Activated B cell treated with CpG ODN at 0.5 μM for 24 hours (primary cell): ENCODE measurements at places on chromosomes 7 and 10. TPM values are rescaled to one million over a fixed set of nuclear protein-coding genes. Genes with fewer than 3 reads are reported as not detected.

EFCAB10 gene
- not detected in 2 replicates for total RNA-seq

CALCR gene
- total RNA-seq, result not detected in 2 replicates

TBRG4 gene
- total RNA-seq, result 109 and 128 TPM in 2 replicates

ASB13 gene
- 3.3 and 3.5 TPM in 2 replicates for total RNA-seq

PRPS1L1 gene
- total RNA-seq, result not detected in 2 replicates

SEMA4G gene
- 0.60 and 0.78 TPM in 2 replicates for total RNA-seq

NODAL gene
- not detected in 2 replicates for total RNA-seq

AKR1C4 gene
- not detected in 2 replicates for total RNA-seq

- no peak overlapping the region for H3K27ac ChIP-seq
- H3K27me3 ChIP-seq, result peaks cover 3% of the 10 kb centered on the region
- no peak for DNase-seq
- H3K4me3 ChIP-seq, result no peak overlapping the region
- no peaks in the 10 kb centered on the region for H3K36me3 ChIP-seq
Observed at GRCh38 chr10:129394518-129395328, 72.3 kb upstream of the MGMT start.

GRCh38 chr7:137025469-137026175 lies 157.2 kb downstream of the CHRM2 start:
- H3K4me3 ChIP-seq, result no peak overlapping the region
- no peaks in the 10 kb centered on the region for H3K27me3 ChIP-seq
- no peaks in the 10 kb centered on the region for H3K36me3 ChIP-seq
- DNase-seq, result no peak
- H3K27ac ChIP-seq, result no peak overlapping the region

GRCh38 chr10:106819490-106819889 lies 345.0 kb downstream of the SORCS1 start:
- H3K36me3 ChIP-seq, result no peaks in the 10 kb centered on the region
- no peaks in the 10 kb centered on the region for H3K27me3 ChIP-seq
- H3K27ac ChIP-seq, result no peak overlapping the region
- no peak overlapping the region for H3K4me3 ChIP-seq

DNA sequence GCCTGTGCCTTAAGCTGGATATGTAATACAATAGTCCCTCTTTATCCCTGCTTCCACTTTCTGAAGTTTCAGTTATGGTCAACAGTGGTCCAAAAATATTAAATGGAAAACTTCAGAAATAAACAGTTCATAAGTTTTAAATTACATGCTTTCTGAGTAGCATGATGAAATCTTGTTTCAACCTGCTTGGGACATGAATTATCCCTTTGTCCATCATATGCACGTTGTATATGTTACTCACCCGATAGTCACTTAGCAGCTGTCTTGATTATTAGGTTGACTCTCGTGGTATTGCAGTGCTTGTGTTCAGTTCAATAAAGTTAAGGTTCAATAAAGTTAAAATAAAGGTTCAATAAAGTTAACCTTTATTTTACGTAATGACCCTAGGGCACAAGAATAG lies 25.5 kb downstream of the C1GALT1 start:
- no peak overlapping the region for H3K27ac ChIP-seq
- no peak overlapping the region for H3K4me3 ChIP-seq
- H3K4me1 ChIP-seq, result peaks cover 81% of the 10 kb centered on the region
- no peaks in the 10 kb centered on the region for H3K27me3 ChIP-seq

GRCh38 chr7:30694774-30695721 lies 12.8 kb upstream of the CRHR2 start:
- H3K27ac ChIP-seq, result no peak overlapping the region
- no peaks in the 10 kb centered on the region for H3K36me3 ChIP-seq
- no peak for DNase-seq
- peaks cover 7% of the 10 kb centered on the region for H3K27me3 ChIP-seq

DNA sequence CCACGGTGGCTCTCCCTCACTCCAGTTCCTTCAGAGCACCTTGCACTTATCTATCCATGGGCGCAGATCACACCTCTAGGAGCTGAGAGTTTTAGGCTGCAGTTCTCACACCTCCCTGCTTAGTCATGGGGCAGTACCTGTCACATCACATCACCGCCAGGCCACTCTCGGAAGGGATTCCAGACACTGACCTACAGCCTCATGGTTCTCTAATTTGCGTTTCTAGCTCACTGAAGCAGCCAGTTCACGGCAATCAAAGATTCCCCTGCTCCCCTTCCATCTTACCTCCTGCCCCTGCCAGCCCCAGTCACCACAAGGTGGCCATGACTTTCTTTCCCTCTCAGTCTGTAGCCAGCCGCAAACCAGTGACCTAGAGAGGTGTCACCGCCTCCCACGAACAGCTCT lies 34.2 kb downstream of the ADRB1 start:
- no peak overlapping the region for H3K4me3 ChIP-seq
- no peak for DNase-seq
- no peak overlapping the region for H3K27ac ChIP-seq
- H3K4me1 ChIP-seq, result peaks cover 14% of the 10 kb centered on the region

DNA sequence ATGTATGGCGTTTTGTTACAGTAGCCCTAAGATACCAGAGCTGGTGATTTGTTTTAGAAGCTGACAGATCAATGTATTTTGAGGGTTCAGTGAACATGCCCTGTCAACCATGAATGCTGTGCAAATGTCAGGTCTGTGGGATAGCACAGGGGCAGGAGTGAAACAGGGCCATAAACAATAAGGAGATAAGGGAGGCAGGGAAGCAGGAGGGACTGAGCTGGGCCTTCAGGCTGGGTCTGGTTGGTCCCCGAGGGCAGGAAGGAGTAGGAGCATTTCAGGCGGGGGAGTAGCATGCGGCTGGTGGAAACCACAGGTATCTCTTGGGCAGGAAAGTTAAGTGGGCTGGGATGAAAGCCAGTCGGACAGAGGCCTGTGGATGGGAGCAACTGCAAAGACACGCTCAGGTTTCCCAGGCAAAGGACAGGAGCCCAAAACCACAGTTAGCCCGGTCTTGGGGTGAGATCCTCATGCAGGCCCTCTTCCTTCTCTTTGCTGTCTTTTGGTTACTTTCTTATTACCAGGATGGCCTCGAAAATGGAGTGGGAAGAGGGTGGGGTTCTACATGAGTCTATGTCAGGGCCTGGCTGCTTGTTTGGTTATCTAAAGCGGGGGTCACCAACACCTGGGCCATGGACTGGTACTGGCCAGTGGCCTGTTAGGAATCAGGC lies 69.5 kb upstream of the SEPHS1 start:
- H3K27me3 ChIP-seq, result peaks cover 7% of the 10 kb centered on the region
- H3K4me3 ChIP-seq, result no peak overlapping the region
- no peak overlapping the region for H3K27ac ChIP-seq

GRCh38 chr7:107210400-107210799 lies 41.6 kb downstream of the HBP1 start:
- peaks cover 80% of the 10 kb centered on the region for H3K36me3 ChIP-seq
- H3K4me3 ChIP-seq, result no peak overlapping the region
- DNase-seq, result no peak
- H3K27me3 ChIP-seq, result no peaks in the 10 kb centered on the region
- H3K4me1 ChIP-seq, result no peaks in the 10 kb centered on the region
- no peak overlapping the region for H3K27ac ChIP-seq

DNA sequence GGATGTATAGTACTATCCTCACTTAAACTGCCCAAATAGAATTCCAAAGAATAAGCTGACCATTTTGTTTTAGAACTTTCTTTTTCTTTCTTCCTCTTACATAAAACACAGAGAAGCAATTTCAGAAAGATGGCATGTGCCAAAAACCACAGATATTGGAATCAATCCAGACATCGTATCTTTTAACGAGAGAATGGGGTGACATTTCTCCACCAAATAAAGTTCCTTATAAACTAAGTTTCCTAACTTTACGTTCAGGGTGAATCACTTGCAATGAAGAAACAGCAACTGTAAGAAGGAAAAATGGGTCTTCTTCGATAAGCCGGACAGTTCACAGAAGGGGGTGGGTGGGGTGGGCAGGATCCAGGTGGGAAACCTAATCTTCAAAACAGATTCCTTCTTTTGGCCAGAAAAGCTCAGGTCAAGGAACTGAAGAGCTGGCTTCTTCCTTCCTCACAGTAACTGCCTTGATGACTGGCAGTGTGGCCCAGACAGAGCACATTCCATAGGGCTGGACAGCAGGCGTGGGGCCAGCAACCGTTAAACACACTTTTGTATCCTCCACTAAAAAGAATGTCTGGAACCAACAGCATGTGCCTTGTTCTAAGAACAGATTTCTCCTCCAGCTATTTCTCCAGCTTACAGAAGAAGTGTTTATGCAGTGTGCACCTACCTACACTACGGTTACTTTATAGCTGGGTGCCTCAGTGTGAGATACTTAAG lies 31.5 kb downstream of the CREB3L2 start:
- no peak overlapping the region for H3K27ac ChIP-seq
- no peak for DNase-seq
- peaks cover 11% of the 10 kb centered on the region for H3K4me1 ChIP-seq

GRCh38 chr10:49831352-49832035 lies 69.4 kb upstream of the OGDHL start:
- no peak overlapping the region for H3K27ac ChIP-seq
- H3K27me3 ChIP-seq, result no peaks in the 10 kb centered on the region
- DNase-seq, result no peak
- peaks cover 58% of the 10 kb centered on the region for H3K36me3 ChIP-seq
- no peak overlapping the region for H3K4me3 ChIP-seq

DNA sequence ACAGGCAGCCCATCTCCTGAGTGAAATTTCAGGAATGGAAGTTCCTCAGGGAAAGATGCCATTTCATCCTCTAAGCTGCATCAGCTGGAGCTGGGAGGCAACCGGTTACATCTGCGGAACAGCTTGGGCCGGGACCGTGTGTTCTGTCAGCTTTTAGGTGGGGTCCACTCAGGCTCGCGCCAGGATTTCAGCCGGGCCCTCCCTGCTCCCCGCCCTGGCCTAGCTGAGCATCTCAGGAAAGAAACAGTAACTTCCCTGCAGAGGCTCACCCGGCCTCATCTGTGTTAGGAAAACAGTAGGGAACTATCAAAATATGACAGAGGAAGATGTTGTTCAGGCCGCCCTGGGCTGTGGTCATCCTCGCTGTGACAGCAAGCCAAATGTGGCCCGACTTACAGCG lies 110.4 kb downstream of the TRIL start:
- no peaks in the 10 kb centered on the region for H3K36me3 ChIP-seq
- H3K4me3 ChIP-seq, result no peak overlapping the region
- peaks cover 15% of the 10 kb centered on the region for H3K27me3 ChIP-seq
- no peaks in the 10 kb centered on the region for H3K4me1 ChIP-seq
- H3K27ac ChIP-seq, result no peak overlapping the region

DNA sequence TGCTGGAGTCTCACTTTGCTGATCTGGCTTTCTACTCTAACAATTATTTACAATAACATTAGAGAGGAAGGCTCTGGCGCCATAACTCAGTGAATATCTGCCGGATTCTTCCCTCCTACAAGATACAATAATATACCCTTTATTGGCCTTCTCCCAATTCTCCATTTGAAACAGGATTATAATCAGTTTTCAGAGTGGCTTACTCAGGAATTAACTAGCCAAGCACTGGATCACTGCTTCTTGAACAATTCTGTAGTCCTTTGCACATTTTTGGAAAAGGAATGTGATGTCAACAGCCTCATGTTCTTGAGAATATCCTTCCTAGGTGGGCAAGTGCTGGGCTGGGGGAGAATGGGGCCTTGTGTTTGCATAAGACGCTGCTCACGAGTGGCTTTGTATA lies 125.9 kb downstream of the HIPK2 start:
- H3K36me3 ChIP-seq, result no peaks in the 10 kb centered on the region
- H3K27ac ChIP-seq, result no peak overlapping the region
- peaks cover 41% of the 10 kb centered on the region for H3K4me1 ChIP-seq
- no peaks in the 10 kb centered on the region for H3K27me3 ChIP-seq

GRCh38 chr7:157684157-157684908 lies 347.5 kb downstream of the DNAJB6 start:
- peaks cover 60% of the 10 kb centered on the region for H3K27me3 ChIP-seq
- H3K36me3 ChIP-seq, result no peaks in the 10 kb centered on the region
- no peak for DNase-seq
- H3K4me1 ChIP-seq, result no peaks in the 10 kb centered on the region

- DNase-seq, result no peak
- H3K36me3 ChIP-seq, result no peaks in the 10 kb centered on the region
- H3K27ac ChIP-seq, result no peak overlapping the region
Observed at GRCh38 chr10:80739328-80739727, 201.6 kb downstream of the SH2D4B start.

DNA sequence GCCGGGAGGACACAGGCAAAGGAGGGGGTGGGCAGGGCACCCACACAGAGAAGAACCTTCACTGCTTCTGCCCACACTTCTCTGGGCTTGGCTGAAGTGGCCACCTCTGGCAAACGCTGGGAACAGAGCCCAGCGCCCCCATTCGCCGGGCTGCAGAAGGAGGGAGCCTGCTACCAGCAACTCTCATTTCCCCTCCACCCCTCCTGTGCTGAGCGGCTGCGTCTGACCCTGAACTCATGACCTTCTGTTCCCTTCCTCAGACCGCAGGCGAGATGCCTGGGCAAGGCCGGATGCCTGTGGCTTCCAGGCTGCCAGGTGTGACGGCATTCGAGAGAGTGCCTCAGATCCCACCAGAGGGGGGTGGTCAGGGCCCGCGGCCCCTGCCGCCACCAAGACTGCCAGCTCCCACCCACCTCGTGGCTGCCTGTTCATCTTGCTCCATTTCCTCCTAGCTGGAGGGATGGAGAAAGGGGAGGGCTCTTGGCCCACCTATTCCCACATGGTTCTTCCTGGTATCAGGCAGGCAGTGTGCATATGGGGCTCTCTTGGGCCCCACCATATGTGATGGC lies 19.8 kb downstream of the DNAJB12 start:
- H3K27ac ChIP-seq, result peak overlapping the region; percentile 91
- peaks cover 75% of the 10 kb centered on the region for H3K4me1 ChIP-seq
- no peaks in the 10 kb centered on the region for H3K27me3 ChIP-seq
